Right renal cortex interstitium (tissue), 3 donors: ENCODE measurements at places on chromosomes 4 and X. TPM values are rescaled to one million over a fixed set of nuclear protein-coding genes. Genes with fewer than 3 reads are reported as not detected.

The CSAG3 gene
- polyA plus RNA-seq, result not detected

The MAP3K15 gene
- polyA plus RNA-seq, result 4.2 TPM

The CLGN gene
- 3.8 TPM for polyA plus RNA-seq

GRCh38 chrX:121298499-121298898, 251.1 kb downstream of the GLUD2 start:
- DNase-seq, result no peak

DNA sequence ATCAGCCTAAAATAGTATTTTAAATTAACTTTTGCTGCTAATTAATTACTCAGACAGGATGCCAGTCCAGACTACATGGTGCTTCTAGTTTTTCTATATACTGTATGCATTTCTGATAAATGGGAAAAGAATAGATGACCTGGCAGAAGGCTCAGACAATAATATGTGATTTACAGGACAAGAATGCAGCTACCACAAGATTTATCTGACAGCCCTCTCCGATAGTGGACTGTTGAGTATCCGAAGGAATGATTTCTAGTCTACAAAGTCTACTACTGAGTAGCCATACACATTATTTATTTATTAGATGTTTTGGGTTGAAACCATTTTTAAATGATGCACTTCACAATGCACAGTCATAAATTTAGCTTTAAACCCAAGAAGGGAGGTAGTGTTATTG, 212.8 kb downstream of the MAB21L2 start:
- no peak for DNase-seq

DNA sequence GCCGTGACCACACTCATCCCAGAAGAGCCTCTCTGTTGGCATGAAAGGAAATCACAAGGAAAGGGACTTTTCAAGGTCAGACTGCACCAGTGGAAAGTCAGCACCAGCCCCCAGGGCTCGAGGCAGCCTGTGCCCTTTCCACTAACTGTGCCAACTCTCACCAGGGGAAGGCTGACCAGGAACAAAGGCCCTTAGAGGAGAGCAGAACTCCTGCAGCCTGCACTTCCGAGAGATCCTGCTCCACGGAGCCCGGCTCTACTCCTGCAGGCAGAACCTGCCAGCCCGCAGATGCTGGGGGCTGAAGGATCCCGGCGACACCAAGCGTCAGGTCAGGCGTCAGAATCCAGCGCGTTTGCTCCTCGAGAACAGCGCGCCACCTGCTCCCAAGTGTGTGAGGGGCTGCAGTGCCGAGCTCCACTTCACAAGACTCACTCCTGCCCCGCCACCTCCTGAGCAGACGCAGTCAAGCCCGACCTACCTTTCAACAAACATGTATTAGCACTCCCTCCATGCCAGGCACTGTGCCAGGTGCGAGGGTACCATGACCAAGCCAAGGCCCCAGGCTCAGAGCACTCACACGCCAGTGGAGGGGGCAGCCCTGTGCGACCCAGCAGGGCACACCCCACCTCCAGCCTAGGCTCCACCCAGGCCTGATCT, 13.6 kb upstream of the HELT start:
- no peak for DNase-seq

GRCh38 chr4:94454405-94454804, 2.7 kb downstream of the PDLIM5 start:
- no peak for DNase-seq

DNA sequence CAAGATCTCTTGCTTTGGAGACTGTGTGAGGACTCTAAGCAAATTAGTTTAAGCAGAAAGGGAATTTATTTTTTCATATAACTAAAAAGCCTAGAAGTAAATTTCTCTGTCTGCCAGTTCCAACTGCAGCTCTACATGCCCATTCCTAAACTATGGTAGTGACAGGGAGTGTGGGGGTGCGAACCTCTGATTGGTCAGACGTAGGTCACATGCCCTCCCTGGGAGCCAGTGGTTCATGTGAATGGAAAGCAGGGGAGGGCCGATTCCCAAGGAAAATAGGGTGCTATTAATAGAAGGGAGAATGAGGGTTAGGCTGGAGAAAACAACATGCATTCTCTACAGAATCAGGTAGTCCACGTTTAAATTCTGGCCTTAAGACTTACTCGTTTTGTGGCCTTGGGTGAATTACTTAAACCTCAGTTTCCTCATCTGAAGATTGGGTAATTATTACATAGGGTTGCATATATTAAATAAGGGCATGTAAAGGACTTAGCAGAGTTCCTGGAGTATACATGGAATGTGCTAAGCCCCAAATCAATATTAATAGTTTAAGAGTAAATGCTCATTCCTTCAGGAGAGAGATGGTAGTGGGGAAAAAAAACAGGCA, 7.2 kb downstream of the RAB33B start:
- no peak for DNase-seq

GRCh38 chr4:147760176-147760575, 28.3 kb downstream of the ARHGAP10 start:
- DNase-seq, result no peak

GRCh38 chr4:155164718-155165117, 43.7 kb upstream of the NPY2R start:
- no peak for DNase-seq

DNA sequence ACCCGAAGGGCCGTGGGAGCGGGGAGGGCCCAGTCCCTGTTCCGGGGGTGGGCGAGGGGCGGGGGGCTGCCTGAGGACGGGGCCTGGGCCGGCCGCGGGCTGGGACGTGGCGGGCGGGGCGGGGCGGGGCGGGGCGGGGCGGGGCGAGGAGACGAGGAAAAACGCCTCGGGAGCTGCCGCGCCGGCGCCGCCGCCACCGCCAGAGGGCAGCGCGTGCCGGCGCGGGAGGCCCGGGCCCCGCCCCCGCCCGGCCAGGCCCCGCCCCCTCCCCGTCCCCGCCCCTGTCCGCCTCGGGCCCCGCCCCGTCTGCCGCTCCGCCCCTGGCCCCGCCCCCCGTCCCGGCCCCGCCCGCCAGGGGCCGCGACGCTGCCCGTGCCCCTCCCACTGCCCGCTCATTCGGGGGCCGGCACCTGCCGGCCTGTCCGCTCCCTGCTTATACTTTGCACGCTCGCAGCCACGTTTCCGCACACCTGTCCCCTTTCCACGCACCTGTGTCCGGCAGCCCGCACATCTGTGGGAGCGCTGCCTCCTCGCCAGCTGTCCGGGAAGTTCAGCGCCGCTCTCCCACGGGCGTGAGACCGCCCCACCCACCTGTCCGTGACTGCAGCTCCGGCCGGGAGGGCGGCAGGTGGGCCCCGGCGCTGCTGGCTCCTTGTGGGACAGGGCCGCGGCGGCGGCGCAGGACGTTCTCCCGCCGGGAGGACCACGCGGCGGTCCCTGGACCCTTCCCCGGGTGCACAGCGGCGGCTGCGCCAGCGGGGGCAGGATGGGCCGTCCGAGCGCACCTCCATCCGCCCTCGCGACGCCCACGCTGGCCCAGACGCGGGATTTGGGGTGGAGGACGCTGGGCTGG, 1.7 kb upstream of the FGFRL1 start:
- no peak for DNase-seq

- no peak for DNase-seq
Observed at GRCh38 chr4:40423735-40424134, 88.6 kb downstream of the CHRNA9 start.

GRCh38 chrX:10157543-10157942, 768 bp downstream of the CLCN4 start:
- DNase-seq, result no peak

DNA sequence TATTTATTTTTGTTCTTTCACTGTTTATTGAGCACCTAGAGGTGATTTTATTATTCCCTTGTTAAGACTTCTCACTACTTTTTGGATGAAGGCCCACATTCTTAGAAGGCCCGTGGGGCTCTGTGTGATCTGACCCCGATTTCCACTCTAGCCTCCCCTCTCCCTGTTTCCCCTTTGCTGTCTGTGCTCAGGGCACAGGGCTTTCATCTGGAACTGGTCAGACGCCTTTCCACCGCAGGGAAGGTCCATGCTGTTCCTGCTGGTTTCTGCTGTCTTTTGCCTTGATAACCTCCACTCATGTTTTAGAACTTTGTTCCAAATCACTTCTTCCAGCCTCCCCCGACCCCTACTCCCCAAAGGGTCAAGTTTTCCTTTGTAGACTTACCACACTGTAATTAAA, 31.3 kb upstream of the ANAPC4 start:
- no peak for DNase-seq

DNA sequence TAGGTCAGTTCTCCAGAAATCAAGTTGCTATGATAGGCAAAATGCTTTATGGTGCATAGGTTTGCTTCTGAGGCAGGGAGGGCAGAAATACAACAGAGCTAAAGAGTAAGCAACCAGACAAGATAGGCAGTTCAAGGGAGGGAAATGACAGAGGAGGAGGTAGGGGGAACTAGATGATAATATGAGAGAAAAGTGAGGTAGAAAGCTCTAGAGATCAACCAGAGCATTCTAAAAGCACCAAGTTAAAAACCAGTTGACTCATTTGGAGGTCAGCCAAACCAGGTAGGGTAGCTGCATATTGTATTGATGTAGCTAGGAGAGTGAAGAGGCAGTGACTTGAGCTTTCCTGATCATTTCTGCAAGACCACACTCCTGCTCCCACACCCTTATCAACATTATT, 49.0 kb upstream of the SLC16A2 start:
- DNase-seq, result no peak
